Astrocyte of the cerebellum (primary cell): ENCODE measurements at places on chromosomes 6 and 20.

DNA sequence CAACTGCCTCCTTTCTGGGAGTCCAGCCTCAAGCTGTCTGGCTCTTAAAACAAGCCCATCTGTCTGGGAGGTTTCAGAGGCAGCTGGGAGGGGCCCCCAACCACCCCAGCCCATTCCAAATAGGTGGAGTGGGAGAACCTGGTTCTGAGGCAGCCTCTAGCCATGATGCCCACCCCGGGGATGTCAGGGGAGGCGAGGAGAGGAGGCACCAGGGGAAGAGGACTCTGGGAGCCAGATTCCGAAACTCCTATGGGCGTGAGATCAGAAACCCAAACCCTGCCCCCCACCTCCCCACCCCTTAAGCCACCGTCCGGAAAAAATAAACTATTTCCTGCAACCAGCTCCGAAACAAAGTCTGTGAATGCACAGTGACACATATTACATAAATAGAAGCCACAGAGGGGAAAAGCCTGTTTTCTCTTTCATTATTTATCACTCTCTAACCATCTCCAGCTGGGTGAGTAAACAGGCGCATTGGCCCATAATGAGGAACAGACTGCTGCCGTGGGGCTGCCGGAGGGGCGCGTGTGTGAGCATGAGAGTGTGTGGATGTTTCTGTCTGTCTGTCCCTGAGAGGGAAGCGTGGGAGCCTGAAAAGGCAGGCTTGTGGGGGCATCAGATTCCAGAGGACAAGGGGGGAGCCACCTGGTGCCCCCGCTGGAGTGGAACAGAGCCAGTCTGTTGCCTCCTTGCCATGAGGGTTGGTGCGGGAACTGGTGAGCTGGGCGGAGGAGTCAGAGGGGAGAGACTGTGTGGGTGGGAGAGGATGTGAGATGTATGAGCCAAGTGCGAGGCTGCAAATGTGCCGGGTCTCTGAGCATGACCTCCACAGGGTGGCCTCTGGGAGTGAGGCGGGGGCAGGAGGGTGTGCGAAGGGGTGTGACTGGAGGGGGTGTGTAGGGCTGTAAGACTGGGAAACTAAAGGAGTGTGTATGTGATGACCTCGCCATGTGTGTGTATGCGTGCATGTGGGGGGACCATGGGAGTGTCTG lies 14.3 kb upstream of the FOXP4 start:
- no peak for DNase-seq

DNA sequence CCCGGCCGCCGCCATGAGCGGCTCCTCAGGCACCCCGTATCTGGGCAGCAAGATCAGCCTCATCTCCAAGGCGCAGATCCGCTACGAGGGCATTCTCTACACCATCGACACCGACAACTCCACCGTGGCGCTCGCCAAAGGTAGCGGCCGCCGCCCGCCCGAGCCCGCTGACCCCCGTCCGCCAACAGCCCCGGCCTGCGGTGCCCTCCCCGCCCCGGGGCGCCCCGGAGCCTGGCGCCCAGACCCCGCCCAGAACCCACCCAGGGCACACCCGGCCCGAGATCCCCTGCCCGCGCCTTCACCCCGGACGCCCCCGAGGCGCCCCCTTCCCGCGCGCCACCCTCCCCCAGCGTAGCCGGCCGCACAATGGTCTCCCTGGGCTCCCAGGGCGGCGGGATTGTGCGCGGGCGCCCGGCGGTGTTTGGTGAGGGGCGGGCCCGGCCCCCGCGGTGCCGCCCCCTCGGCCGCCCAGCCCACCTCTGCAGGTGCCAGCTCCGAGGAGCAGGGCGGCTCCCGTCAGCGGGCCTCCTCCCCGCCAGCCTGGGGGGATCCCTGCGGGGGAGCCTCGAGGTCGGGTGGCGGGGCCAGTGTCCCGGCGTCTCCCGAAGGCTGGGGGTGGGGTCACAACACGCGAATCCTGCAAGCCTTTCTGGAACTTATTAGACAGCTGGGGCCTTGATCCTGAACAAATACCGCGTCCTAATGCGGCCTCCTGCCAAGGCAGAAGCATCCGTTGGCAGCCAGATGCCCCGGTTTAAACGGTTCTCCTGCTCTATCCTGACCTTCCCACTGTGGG lies 577 bp downstream of the LSM14B start:
- DNase-seq, result no peak

DNA sequence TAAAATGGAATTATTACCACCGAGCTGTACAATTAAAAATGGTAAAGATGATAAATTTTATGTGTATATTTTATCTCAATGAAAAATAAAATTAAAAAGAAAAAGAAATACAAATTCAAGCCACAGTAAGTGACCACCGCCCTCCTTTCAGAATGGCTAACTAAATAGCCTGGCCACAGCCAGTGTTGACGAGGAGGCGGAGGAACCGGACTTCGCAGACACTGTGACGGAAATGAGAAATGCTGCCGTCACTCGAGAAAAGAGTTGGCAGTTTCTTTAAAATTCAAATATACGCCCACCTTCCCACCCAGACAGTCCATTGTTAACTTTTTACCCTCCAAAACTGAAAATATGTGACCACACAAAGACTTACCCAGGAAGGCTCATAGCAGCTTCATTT lies 50.0 kb downstream of the FOXF2 start:
- DNase-seq, result no peak

DNA sequence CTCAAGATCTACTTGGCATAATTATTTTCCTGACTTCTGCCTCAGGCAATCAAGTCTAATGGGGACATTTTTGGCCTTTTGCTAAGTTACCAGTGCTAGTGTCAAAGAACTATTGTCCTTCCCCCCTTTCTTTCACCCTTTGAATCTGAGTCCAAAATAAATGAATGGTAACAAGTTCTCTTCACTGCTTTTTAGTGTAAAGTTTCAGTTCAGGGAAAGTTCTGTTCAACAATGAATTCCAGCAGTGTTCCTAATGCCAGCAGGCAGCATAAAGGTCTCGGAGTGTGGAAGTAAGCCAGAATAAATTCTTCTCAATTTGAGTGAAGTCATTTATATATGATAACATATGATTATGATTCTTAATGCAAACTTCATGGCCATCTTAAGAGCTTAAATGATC lies 20.8 kb upstream of the TSPYL1 start:
- DNase-seq, result no peak

DNA sequence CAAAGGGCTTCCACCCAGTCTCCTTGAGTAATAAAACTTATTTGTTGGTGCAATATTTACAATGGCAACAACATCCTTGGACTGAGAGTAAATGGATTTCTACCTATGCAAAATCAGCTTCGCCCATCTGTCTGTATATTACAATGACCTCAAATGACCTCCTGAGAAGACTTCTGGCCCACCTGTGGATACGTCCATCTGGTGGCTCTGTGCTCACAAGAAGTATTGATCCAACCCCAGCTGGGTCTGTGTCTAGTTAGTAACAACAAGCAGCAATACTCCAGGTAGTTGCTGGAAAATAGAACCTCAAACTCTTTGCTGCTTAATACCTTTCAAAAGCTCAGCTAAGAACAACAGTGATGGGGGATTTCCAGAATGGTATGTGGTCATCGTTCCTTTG lies 34.7 kb upstream of the GSTA4 start:
- DNase-seq, result no peak

DNA sequence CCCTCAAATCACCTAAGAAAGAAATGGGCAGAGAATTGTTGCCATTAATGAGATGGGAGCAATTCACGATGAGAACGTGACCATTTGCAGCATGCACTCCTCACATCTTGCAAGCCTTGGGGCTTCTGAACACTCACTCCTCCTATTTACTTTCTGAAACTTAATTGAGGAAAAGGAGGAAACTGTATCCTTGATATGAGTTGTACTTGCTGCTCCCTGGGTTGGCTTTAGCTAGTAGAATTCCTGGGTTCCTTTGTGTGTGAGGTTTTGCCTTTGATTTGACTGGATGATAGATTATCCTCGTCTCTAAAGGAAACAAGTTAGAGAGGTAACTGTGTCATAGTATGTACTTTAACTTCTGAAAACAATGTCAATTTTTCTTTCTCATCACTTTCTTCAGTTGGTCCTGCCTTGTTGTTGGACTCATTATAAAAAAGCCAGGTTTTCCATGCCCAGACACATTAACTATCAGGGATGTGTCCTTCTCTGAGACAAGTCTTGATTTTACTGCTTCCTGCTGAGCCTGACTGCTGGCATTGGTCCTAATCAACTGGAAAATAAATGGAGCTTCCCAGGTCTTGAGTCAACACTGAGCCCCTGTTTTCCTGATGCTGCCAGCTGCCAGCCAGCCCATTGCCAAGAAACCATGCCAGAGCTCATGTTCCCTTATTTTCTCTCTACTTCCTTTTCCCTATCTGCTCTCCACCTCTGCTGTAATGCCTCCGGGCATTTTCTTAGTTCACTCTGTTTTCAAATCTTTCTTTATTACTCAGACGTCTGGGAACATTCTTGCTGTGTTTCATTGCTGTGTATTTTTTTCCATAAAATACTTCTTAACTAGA lies 6.0 kb upstream of the MRAP2 start:
- peak; percentile 29 for DNase-seq

- DNase-seq, result no peak
These were observed 30.8 kb downstream of the TTI1 start for GRCh38 chr20:38002422-38002821.

DNA sequence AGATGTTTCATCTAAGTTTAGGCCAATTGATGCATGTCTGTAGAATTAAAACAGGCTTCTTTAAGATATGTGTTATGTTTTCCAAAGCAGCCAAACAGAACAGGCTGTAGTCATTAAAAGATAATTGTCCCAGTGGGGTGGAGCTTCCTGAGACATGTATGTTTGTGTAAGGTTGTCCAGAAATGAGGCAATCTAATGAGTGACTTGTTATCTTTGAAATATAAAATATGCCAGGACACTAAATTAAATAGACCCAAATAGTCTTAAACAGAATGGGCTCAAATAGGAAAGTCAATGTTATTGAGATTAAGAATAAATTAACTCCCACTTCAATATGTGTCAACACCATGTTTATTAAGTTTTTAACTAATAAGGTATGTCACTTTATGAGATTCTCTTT lies 204.7 kb upstream of the RNF217 start:
- DNase-seq, result no peak

DNA sequence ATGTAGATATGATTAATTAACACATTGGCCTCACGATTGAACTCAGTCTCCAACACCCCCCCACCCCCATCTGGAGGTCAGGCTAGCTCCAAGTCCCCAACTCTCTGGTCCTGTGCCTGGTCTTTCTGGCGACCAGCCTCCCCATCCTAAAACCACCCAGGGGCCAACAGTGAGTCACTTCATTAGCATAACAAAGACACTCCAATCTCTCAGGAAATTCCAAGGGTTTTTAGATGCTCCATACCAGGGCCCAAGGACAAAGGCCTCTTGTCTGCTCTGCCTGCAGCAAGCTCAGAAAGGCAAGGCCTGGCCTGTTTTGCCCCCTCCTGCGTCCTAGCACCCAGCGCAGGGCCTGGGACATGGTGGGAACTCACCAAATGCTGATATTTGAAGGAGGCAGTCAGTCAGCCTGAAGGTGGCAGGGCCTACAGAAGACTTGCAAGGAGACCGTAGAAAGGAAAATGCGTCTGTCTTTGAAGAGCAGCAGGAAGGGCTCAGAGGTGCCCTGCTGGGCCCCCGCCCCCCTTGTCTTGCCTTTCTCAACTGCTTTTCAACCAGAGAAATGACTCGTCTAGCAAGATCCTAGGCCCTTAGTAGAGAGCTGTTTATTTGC lies 184.7 kb downstream of the CDH4 start:
- peak; percentile 95 for DNase-seq

DNA sequence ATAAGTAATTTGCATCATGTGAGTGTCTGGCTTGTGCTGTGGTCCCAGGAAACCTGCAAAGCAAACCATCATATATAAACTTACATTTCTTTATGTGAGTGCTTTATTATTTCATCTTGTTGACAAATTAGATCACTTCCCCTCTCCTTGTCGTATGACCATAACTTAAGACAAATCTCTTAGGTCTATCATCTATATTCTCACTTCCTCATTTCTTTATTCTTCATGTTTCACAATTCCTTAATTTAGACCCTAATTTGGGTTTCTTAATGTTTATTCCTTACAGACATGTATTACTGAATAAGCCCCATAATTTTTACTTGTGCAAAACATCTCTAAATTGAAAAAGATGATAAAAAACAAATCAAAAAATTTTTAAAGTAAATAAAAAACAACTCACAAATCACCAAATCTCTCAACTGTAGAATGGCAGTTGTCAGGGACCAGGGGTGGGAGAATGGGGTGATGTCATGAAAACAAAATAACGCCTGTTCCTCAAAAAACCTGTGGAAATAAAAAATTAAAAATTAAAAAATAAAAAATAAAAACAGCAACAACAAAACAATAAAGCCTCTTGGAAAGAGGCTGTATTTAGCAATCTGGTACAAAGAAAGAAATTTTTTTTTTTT lies 49.5 kb upstream of the FBXO30 start:
- DNase-seq, result no peak

- DNase-seq, result no peak
These were observed 193.0 kb downstream of the ERMARD start for GRCh38 chr6:169944415-169944814.
